Endodermal cell (in vitro differentiated cells): ENCODE measurements at places on chromosomes 3 and 15. TPM values are rescaled to one million over a fixed set of nuclear protein-coding genes. Genes with fewer than 3 reads are reported as not detected.

- peak overlapping the region; percentile 81 for H3K4me3 ChIP-seq
- H3K4me1 ChIP-seq, result peaks cover 27% of the 10 kb centered on the region
- no peaks in the 10 kb centered on the region for H3K27me3 ChIP-seq
- peak; percentile 85 for DNase-seq
- no peaks in the 10 kb centered on the region for H3K36me3 ChIP-seq
These were observed 835 bp downstream of the SEMA5B start for GRCh38 chr3:123026565-123027291.

DNA sequence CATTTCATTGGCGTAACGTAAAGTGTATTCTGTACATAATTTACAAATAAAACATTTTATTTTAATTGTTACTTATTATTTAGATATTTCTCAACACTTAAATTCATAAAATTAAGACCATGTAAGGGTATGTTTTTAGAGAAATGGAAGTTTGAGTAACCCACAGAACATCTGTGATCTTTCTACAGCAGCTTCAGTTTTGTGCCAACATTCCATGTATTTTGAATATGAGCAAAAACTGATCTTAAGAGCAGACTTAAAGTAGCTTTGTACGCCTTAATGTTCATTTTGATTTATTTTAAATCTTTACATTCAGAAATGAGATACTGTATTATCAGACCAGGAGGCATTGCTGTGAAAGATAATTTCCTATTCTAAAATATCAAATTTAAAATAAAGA, 27.2 kb downstream of the SEC62 start:
- no peaks in the 10 kb centered on the region for H3K4me1 ChIP-seq
- no peaks in the 10 kb centered on the region for H3K27me3 ChIP-seq
- no peak for DNase-seq
- H3K27ac ChIP-seq, result no peak overlapping the region
- H3K36me3 ChIP-seq, result peaks cover 69% of the 10 kb centered on the region

DNA sequence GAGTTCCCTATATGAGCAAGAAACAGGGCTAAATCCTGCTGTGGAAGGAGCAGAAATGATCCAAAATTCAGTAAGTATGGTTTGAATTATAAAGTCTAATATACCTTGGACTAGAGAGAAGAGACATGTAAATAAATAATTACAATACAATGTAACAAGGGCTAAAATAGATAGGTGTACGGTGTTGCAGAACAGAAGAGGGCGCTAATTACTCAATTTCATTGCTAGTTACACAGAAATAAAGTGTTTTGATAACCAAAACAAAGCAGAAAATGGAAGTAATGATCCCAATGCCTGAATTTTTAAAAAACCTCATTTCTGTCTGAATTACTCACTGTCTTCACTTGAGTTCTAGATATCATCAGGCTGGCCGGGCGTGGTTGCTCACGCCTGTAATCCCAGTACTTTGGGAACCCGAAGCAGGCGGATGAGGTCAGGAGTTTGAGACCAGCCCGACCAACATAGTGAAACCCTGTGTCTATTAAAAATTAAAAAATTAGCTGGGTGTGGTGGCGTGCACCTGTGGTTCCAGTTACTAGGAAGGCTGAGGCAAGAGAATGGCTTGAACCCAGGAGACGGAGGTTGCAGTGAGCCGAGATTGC, 8.3 kb upstream of the PLCH1 start:
- no peaks in the 10 kb centered on the region for H3K27me3 ChIP-seq
- H3K36me3 ChIP-seq, result no peaks in the 10 kb centered on the region
- H3K27ac ChIP-seq, result no peak overlapping the region
- peaks cover 11% of the 10 kb centered on the region for H3K4me1 ChIP-seq

Gene APOD
- total RNA-seq, result not detected in 3 replicates

- H3K27ac ChIP-seq, result no peak overlapping the region
- no peak for DNase-seq
- H3K36me3 ChIP-seq, result no peaks in the 10 kb centered on the region
- no peaks in the 10 kb centered on the region for H3K4me1 ChIP-seq
- no peaks in the 10 kb centered on the region for H3K27me3 ChIP-seq
These were observed 135.3 kb downstream of the FEZF2 start for GRCh38 chr3:62238003-62238402.

DNA sequence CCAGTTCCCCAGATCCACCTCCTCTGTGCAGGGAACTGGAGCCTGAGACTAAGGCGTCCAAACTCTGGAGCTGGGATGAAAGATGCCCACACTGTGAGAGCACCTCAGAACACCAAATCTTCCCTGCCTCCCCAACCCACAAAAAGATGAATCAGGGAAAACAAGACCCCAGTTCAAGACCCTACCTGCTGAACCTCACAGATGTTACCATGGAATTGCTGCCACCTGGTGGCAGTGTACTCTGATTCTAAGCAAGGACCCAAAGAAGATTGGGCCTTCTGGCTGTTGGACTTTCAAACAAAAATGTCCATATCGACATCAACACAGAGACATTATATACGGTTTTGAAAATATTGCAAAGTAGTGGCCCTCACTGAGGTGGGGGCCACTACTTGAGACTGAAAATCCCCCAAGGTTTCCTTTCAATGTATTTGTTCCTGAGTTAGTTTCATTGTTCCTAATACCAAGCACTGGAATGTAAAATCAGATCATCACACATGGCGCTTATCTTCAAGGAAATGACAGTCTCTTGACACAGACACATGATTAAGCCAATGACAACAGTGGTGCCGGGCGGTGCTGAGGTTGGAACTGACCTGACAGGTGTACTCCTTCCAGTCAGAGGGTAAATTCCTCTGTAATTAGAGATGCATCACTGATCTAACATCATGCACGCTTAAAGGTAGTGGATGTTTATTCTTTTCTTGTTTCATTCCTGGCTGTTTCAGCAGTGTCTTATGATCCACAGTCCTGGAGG, 67.6 kb downstream of the SLC6A11 start:
- H3K27ac ChIP-seq, result no peak overlapping the region
- DNase-seq, result peak; percentile 77
- no peaks in the 10 kb centered on the region for H3K36me3 ChIP-seq

- H3K27ac ChIP-seq, result peak overlapping the region; percentile 29
- DNase-seq, result no peak
- H3K27me3 ChIP-seq, result no peaks in the 10 kb centered on the region
- no peaks in the 10 kb centered on the region for H3K36me3 ChIP-seq
- peaks cover 15% of the 10 kb centered on the region for H3K4me1 ChIP-seq
- H3K4me3 ChIP-seq, result no peak overlapping the region
These were observed 253.3 kb upstream of the LYSMD4 start for GRCh38 chr15:99986297-99987118.

GRCh38 chr3:118628704-118629341, 405.8 kb downstream of the IGSF11 start:
- no peak overlapping the region for H3K4me3 ChIP-seq
- no peaks in the 10 kb centered on the region for H3K27me3 ChIP-seq
- peaks cover 5% of the 10 kb centered on the region for H3K4me1 ChIP-seq
- no peak overlapping the region for H3K27ac ChIP-seq
- peak; percentile 95 for DNase-seq

DNA sequence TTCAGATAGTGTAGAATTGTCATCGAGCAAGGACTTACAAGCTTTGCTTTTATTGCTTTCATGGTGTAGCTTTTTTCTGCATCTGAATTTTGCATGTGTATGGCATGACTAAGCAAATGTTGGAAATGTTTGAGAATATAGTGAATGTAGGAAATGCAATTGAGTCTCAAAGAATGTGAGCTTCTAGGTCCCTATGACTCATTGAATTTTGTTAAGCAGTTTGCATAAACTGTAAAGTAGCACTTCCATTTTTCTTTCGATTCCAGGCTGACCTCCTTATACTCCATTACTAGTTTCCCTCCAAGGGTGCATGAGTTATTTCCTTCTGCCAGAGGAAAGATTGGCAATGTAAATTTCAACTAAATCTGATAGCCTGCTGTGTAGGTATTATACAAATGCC, 619.2 kb downstream of the DIPK2A start:
- no peaks in the 10 kb centered on the region for H3K4me1 ChIP-seq
- no peaks in the 10 kb centered on the region for H3K36me3 ChIP-seq
- DNase-seq, result no peak
- no peak overlapping the region for H3K4me3 ChIP-seq
